Stimulated activated CD8-positive, alpha-beta memory T cell treated with anti-CD3 and anti-CD28 coated beads, Interleukin-2, amount 100 ng/mL, for 1 hour (primary cell): ENCODE measurements at places on chromosomes 13 and 19.

- DNase-seq, result no peak
These were observed 86.7 kb downstream of the GNG7 start for GRCh38 chr19:2615782-2616181.

GRCh38 chr19:51552996-51553725 lies 17.9 kb upstream of the ZNF175 start:
- DNase-seq, result no peak

GRCh38 chr19:15091918-15092753 lies 10.1 kb downstream of the OR1I1 start:
- DNase-seq, result peak; percentile 14

DNA sequence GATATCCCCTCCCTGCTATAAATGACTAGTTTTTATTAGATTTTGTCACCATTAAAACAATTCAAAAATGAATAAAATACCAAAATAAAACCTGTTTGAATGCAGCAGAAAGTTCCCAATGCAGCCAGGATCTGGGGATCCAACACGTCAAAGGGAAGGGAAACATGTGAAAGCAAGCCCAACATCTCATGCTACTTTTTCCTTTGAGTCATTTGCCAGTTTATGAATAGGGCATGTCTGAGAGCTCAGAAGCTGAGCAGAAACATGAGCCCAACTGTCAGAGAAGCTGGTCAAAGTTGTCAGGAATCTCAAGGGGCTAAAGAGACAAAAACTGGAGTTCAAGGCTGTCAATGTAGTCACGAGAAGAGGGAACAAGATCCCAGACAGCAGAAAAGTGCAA lies 526.4 kb downstream of the KLF5 start:
- DNase-seq, result no peak

DNA sequence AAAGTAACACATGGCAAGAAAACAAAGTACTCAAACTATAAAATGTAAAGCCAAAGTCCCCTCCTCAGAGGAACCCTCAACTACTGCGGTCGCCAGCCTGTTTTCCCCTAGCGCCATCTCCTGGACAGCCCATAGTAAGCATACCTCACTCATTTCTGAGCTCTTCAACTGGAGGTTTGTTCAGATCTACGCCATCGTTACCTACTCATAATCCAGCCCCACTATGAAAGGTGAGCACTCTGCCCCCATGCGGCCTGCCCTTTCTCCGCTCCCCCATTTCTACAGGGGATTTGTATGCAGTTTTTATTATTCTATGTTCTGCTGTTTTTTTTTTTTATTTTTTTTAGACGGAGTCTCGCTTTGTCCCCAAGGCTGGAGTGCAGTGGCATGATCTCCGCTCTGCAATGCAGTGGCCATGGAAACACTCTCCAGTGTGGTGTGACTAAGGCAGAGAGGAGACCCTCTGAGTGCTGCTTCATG lies 26.2 kb downstream of the OPA3 start:
- DNase-seq, result peak; percentile 39

GRCh38 chr19:46536391-46536790 lies 40.7 kb upstream of the PNMA8B start:
- no peak for DNase-seq

GRCh38 chr13:46168341-46168740 lies 13.6 kb downstream of the LCP1 start:
- no peak for DNase-seq

- no peak for DNase-seq
These were observed 402.9 kb downstream of the HS6ST3 start for GRCh38 chr13:96492766-96493165.
